Kidney (tissue), 22 donors: ENCODE measurements at places on chromosomes 16 and 17.

DNA sequence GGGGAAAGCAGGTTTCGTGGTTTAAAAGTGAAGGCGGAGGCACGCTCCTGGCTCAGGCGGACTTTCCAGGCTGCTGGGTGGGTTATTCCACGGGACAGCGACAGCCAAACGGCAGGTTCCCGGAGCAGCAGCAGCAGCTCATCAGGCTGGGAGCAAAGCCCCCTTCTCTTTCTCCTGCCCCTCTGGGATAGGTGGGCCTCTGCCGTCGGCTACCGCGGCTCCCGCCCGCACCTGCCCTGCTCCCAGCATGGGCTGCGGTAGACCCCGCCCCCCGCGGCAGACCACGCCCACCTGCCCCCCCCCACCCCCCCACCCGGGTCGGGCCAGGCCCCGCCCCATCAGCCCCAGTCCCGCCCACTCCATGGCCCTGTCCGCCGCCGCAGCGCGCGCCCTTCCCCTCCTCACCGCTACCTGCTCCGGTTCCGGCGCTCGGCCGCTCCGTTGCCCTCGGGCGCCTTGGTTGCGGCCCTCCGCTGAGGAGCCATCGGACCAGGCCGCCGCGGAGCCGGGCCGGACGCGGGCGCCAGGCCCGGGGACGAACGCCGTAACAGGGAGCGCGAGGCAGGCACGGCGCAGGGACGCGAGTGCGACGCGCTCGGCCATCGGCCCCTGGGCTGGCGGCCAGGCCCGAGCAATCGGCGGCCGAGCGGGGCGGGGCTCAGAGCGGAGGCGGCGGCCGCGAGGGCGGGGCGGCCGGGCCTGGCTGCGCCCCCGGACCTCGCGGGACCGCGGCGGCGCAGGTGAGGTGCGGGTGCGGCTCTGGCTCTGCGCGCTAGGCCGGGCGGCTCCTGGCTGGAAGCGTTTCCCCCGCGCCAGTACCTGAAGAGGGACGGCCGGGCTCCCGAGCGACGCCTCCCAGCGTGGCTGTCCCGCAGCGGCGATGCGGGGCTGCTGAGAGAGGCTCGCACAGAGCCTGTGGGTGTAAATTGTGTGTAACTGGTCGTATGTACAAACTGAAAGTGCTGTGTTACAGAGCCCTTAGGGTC, at the start of the genes HEXD and OGFOD3:
TSS of gene HEXD (plus strand) at position 347 of the 986 bp plus-strand sequence. CDS start 1,453 bp downstream, outside the sequence.
TSS of gene OGFOD3 (minus strand) at position 586 of the 986 bp plus-strand sequence. CDS start at position 485, 101 bp downstream.
- peak; percentile 93 for DNase-seq

GRCh38 chr16:16985707-16986106, 485.1 kb downstream of the XYLT1 start:
- no peak for DNase-seq

DNA sequence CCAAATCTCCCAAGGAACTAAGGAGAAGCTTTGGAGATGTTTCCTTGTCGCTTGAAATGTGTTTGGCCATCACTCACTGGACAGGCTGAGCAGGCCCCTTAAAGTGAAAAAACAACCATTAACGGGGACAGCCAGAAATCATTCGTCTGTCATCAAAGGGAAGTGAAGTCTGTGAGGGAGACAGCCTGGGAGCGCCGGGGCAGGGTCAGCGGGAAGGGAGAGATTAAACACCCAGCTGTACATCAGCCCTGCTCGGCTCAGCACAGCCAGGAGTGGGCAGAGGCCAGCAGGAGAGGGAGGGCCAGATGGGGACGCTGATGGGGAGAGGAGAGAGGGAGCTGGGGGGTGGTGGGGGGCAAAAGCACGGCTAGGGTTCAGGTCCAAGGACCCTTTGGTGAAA, 105.1 kb downstream of the SDK2 start:
- DNase-seq, result no peak

DNA sequence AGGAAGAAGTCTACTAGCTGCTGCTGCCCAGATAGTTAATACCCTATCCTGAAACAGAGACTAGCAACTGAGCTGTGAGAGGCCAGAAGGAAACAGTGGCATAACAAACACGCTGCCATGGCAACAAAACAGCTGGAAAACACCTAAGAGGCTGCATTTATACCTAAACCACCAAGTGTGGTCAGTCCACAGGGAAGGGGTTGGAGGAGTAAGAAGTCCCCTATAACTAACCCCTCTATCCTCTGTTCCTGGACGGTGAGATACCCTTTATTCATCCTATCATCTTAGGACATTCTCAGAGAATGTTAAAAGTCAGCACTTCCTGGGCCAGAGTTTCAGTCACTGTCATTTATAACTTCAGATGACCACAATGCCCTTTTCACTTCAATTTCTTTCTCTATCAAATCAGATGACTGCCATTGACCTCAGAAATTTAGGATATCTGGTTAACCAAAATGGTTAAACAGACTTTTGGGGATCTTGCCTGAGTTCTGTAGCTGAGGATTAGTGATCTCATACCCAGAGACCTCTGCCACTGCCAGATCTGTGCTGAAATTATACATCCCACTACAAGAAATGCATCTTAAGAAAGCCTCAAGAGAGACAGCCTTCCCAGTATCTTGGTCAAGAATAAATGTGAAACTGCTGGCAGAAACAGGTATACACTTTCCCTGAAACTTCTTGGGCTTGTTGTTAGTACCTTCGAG, 36.2 kb downstream of the STH start:
- peak; percentile 16 for DNase-seq

- DNase-seq, result no peak
Observed at GRCh38 chr16:87842209-87842869, 27.0 kb downstream of the SLC7A5 start.

DNA sequence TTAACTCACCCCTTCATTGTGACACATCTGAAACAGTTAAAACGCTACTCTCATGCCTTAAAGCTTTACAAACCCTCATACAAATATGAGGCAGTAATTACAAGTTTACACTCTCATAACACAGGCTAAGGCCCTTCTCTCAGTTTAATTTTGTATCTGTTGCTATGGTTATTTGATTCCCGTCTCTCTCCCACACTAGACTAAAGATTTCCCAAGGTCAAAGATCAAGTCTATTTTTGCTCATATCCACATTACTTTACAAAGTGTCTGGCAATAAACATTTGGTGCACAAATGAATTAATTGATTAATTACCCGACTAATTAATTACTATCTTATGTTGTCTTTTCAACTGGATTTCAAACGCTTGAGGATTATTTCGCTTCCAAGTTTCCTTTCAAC, 86.4 kb upstream of the MYOCD start:
- no peak for DNase-seq

DNA sequence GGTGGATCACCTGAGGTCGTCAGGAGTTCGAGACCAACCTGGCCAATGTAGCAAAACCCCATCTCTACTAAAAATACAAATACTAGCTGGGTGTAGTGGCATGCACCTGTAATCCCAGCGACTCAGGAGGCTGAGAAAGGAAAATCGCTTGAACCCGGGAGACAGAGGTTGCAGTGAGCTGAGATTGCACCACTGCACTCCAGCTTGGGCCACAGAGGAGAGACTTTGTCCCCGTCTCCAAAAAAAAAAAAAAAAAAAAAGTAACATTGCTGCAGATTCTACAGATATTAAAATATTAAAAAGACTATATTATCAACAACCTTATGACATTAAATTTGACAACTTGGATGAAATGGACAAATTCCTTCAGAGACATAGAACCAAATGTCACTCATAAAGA, 25.7 kb downstream of the MBTD1 start:
- DNase-seq, result no peak

- DNase-seq, result no peak
Observed at GRCh38 chr17:31226950-31227349, 70.1 kb downstream of the OMG start.

DNA sequence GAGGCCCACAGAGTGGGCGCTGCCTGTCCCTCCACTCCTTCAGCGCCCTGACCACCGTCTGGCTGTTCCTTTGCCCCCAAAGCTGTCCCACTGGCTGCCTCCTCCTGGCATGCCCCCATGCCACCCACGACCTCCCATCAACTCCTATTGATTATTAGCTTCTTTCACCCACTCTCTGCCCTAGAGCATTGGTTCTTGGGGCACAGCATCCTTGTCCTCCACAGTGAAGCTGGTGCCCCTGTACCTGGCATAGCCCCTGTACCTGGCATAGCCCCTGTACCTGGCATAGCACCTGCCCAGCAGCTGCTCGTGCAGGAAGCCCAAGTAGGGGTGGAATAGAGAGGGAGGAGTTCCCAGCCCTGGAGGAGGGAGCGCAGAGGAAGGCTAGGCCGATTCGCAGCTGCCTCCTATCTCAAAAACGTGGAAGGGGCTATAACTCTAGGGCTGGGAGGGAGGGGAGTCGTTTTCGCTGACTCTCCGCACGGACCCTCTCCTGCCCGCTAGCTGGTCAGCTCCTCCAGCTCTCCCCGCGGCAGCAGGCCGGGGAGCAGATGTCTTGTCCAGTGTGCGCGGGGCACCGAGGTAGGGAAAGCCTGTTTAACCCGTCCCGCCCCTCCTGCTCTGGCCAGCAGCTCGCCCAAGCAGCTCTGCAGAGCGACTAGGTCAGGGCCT, 5.7 kb upstream of the ACTG1 start:
- DNase-seq, result no peak

- DNase-seq, result no peak
Observed at GRCh38 chr17:31622500-31622899, 231.0 kb downstream of the RAB11FIP4 start.

GRCh38 chr16:10950393-10950792, 6.0 kb downstream of the CLEC16A start:
- DNase-seq, result no peak

- DNase-seq, result no peak
Observed at GRCh38 chr17:9273428-9274391, 252.4 kb downstream of the NTN1 start.

- DNase-seq, result no peak
Observed at GRCh38 chr17:76822184-76822778, 45.9 kb upstream of the MGAT5B start.

- DNase-seq, result no peak
Observed at GRCh38 chr16:49576941-49577340, 203.3 kb downstream of the C16orf78 start.

DNA sequence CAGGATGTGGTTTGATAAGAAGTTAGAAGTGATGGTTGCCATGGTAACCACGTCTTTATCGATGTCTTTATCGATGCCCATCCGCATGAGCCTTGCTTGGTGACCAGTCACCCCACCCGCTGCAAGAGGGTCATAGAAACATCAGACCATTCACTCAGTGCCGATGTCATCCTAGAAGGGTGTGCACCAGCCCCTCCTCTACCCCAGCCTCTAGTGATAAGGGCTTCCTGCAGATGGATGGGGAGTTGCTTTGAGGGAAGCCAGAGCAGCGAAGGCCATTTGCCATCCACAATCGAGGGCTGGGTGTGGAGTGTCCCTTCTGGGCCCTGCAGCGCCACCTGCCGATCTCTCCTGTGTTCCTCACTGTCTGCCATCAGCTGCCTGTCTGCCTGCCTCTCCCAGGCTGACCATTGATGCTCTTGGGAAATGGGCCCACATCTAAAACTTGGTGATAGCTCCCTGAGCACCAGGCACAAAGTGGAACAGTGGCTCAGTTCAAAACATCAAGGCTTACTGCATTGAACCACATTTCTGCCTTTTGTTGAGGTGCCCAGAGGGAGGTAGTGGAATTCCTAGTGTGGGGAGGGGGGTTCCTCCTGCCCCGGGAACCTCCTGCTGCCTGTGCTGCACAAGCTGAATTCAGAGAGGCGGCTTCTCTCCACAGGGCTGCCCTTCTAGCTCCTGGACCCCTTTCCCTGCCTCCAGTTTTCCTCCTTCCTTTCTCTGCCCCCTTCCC, 8.9 kb downstream of the CALB2 start:
- peak; percentile 42 for DNase-seq

GRCh38 chr16:56783344-56783743, 53.4 kb downstream of the NUP93 start:
- DNase-seq, result no peak

DNA sequence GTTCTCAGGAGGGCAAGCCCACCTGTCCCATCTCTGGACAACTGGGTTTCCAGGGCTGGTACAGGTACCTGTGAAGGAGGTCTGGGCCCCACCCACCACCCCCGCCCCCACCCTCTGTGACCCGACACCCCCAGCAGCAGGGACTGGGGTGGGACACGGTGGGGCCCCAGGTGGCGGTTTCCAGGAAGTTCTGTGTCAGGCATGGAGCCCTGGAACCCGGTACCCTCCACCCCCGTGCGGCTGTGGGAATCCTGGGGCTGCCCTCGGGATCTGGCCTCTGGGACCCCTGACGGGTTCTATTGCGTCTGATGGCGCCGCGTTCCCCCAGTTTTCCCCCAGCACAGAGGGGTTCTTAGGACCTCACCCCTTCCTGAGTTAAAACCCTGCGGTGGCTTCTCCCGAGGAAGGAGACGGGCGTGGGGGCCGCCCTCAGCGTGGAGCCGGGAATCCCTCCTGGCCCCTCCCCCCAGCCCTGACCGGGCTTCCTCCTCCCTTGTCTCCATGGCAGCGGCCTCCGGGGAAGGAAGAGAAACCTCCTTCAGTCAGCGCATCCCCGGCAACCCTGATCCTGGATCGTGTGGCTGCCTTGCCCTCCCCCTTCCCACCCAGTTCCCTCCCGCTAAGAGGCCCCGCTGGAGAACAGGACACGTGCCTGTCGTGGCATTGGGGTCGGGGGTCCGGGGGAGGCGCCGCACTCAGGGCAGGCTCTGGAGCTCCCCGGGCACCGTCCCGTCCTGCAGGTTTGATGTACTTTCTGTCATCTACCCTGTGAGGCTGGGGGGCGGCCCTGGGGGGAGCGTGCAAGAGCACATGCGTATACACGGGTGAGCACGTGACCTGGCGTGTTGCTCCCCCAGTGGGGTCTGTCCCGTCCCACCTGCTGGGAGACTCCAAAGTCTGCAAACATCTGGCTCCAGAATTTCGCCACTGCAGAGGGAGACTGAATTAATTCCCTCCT, 30.3 kb downstream of the CACNA1H start:
- peak; percentile 92 for DNase-seq

DNA sequence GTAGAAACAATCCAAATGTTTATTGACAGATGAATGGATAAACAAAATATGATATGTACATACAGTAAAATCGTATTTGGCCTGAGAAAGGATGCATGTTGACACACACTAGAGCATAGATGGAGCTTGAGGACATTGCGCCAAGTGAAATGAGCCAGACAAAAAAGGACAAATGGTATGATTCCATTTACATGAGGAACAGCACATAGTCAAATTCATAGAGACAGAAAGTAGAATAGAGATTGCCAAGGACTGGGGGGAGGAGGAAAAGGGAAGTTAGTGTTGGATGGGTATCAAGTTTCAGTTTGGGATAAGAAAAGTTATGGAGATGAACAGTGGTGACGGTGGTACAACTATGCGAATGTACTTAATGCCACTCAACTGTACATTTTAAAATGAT, 47.9 kb downstream of the COPRS start:
- DNase-seq, result no peak

DNA sequence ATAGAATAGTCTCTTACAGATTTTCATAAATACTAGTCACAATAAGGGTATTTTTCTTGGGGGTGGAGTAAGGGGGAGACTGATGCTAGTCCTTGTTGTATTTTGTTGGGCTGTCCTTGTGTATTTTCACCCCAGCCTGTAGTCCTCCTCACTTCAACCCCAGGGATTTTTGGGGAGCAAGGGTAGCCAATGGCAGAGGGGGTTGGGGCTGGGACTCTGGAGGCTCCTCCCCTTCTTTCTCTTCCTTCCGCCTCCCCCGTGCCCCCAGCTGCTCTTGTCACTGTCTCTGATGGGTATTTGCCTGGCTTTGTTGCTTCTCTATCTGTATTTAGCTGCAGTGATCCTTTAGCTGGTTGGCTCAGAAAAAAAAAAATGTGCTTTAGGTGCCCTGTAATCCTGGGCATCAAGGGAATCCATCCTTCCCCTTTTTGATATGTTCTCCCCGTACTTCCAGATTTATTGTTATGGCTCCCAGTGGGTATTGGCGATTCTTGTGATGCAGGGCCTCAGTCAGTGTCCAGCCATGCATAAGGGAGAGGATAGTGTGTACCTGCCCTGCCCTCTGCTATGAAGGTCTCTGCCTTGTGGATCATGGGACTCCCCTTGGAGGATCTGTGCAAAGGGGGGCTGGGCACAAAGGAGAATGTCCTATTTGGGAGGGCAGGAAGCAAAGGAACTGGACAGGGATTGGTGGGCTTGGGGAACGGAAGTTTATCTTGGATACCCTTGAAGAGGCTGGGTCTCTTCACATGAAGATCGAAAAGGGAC, 16.5 kb downstream of the SNF8 start:
- no peak for DNase-seq
